NCI-H1105 (cell line): ENCODE measurements at places on chromosomes 7 and 10.

DNA sequence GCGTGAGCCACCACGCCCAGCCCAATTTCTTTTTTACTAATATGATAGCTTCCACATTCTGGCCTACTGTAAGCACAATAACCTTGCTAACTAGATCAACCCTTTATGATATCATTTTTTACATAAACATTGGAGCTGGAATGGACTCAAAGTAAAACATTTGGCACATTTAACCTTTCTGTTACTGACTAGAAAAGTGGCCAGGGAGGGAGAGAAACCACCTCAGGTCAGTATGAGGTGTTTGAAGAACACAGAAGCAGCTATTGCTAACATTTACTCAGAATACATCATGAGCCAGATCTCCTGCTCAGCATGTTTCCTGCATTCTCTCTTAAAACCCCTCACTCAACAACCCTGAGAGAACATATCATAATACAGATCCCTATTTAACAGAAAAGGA lies 27.3 kb downstream of the SGMS1 start:
- no peak for DNase-seq

GRCh38 chr7:2861509-2861908 lies 17.4 kb upstream of the GNA12 start:
- no peak for DNase-seq

DNA sequence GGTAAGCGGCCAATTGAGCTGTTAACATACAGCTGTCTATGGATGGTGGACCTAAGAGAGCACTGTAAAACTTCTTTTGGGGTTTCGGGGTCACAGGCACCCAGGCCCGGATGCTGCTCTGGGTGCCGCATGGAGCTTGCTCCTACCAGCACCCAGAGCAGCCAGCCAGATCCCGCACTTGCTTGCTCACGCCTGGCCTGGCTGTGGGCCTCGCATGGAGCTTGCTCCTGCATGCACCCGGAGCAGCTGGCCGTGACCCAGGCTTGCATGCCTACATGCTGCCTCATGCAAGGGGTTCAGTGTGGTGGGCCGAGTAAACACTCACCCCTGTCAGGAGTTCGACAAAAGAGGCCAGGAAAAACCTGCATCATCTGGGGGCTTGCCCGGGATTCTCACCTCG lies 896.9 kb downstream of the SORCS1 start:
- no peak for DNase-seq

DNA sequence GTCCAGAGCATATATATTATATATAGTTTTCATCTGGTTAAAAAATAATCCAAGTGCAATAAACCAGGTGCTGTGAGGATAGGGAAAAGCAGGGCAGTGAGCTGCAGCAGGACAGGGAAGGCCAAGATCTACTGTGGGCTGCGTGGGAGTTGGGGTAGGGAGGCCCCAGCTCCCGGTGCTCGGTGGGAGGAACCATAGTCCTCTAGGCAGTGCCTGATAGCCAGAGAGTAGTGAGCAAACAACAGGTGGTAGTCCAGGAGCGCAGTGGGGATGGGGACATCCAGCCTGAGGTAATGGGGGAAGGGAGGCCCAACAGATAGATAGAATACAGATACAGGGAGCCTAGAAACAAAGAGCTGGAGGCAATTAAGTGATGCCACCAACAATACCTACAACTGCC lies 4.1 kb upstream of the BMPR1A start:
- no peak for DNase-seq

DNA sequence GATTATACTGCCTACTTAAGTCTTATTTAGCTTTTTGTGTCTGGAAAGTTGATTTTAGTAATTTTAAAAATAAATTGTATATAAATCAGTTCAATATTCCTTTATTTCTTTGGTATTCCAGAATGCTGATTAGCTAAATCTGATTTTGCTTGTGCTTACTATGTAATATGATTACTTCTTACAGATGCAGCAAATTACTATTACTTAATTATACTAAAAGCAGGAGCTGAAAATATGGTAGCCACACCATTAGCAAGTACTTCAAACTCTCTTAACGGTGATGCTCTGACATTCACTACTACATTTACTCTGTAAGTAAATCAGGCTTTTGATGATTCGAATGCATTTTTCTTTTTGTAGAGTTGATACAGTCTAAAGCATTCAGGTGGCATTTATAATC lies 34.0 kb downstream of the ANLN start:
- no peak for DNase-seq

DNA sequence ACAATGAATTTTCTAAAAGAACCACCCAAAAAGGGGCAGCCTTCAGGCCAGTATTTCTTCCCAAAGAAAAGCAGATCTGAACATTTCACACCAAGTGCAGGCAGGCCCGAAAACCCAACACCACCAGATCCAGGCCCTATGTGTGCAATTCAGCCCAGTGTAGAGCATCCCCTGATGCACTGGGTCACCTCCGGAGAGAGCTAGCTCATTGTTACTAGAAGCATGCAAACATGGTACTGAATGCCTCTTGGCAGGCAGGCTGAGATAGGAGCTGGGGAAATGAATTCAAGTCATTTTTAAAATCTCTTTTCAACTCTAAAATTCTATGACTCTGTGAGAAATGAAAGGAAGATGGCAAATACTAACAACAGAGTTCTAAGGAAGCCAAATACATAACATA lies 174.8 kb downstream of the ELMO1 start:
- DNase-seq = no peak

- DNase-seq = no peak
These were observed 111.3 kb upstream of the ASAH2 start for GRCh38 chr10:50362547-50363125.

DNA sequence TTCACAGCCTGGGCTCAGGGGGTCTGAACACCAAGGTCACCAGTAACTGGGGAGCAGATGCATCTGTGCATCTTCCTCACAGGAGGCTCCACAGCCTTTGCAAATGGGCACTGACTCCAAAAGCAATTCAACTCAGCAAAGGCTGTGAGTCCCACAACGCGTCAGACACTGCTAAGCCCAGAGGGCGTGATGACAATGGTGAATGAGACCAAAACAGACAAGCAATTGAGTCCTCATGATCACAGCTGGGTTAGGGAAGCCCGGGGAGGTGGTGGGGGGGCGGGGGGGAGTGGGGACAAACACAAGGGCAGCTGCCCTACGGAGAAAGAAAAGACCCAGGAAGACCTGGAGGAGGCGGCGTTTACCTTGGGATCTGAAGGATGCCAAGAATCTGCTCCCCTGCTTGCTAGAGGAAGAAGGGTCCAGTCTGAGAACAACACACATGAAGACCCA lies 61.6 kb upstream of the RNF32 start:
- DNase-seq = no peak

DNA sequence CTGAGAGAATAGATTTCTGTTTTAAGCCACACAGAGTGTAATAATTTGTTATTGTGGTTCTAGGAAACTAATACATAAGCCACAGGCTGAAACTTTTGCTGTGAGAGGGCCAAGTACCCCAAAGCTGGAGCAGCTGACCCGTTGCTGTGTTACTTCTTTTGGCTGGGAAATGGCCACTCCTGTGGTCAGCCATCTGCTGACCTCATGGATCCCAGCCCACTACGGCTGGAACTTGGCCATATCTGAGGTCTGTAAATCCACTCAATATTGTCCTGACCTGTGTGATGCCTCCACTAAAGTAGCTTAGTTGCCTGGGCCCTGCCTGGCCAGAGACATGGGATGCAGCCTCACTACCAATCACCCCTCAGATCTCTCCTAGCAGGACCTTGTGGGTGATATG lies 17.4 kb upstream of the LOXL4 start:
- DNase-seq = no peak

GRCh38 chr10:69807122-69807521 lies 5.4 kb downstream of the COL13A1 start:
- DNase-seq = no peak

DNA sequence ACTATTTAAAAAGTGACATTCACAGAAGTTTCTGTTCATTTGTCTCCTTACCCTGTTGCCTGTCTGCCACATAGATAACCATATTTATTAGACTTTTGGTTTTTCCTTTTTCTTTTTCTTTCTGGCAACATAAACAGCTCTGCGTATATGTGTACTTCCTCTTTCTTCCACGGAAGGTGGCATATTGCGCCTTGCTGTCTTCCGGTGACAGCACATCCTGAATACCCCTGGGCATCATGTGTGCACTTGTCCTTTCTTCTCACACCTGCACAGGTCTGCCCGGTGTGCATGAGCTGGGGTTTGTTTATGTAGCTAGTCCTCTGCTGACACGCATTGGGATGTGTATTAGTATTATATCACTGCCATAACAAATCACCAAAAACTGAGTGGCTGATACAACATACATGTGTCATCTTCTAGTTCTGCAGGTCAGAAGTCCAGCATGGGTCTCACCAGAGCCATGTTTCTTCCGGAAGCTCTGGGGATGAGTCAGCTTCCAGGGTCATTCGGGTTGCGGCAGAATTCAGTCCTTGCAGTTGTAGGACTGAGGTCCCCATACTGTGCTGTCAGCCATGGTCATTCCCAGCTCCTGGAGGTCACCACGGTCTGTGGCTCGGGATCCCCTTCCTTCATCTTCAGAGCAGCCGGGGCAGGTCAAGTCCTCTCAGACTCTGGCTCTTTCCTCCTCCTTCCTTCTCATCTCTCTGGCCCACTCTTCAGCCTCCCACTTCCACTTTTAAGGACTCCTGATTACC lies 596.0 kb upstream of the FOXK1 start:
- DNase-seq = no peak

GRCh38 chr7:5408777-5409176 lies 14.9 kb downstream of the TNRC18 start:
- DNase-seq = no peak
